NCI-H187 (cell line): ENCODE measurements at places on chromosomes 5 and 9.

GRCh38 chr5:148791334-148791667 is 35.1 kb upstream of the ADRB2 start:
- no peak for DNase-seq

- no peak for DNase-seq
These were observed 68.5 kb downstream of the APBA1 start for GRCh38 chr9:69603656-69604055.

- no peak for DNase-seq
These were observed 4.3 kb upstream of the GM2A start for GRCh38 chr5:151248651-151249050.

- DNase-seq = no peak
These were observed 17.6 kb upstream of the UBE2D2 start for GRCh38 chr5:139543423-139543991.
